ENCODE measurements at places on chromosomes 4 and X.

- peak; percentile 20 for DNase-seq
Measured at GRCh38 chrX:106959901-106960300, 39.7 kb downstream of the CLDN2 start.

- no peak for DNase-seq
Measured at GRCh38 chr4:147960971-147961370, 229.1 kb downstream of the ARHGAP10 start.

DNA sequence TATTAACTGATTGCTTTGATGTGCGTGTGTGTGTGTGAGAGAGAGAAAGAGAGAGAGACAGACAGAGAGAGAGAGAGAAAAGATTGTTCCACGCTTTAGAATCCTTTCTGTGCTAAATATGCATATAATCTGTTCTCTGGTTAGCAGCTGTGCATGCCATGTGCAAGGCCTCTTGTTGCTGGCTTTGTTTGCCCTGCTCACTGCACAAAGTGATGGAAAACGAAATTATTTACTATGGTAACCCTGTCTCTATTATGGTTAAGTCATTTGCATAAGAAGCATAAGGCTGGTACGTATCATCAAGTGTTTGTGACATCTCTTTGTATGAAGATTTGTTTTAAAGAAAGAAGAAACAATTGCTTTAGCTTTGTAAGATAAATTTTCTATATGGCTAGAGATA is 190.2 kb upstream of the POF1B start:
- no peak for DNase-seq

GRCh38 chrX:12950851-12951594 is 23.9 kb upstream of the TMSB4X start:
- DNase-seq, result no peak

DNA sequence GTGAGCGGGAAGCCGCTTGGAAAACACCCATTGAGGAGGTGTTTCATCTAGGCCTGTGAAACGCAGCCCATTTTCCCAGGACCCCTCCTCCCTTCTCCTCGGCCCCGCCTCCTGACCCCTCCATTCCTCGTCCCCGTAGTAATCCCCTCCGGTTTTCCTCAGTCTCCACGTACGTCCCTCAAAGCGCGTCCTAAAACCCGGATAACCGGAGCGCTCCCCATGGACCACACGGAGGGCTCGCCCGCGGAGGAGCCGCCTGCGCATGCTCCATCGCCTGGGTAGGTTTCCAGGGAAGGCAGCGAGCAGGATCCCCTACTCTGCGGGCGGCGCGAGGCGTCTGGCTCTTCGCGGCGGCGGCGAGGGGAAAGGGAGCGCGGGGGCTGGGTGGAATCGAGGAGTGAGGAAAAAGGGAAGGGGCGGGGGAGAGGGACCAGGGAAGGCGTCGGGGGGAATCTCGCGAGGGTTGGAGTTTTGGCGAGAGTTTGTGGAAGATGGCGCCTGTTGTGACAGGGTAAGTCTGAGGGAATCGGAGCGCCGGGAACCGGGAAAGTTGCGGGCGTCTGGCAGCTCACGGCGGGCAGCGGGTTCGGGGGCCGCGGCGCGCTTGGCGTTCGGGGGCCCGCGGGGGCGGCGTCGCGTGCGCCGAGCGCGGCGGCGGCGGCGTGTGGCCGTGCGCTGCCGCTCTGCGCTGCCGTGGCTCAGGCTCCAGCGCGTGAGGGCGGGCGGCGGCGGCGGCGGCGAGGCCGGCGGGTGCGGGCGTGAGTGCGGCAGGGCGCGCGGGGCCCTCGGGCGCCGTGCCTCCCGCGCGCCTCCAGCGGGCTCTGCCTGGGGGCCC is at the start of gene RBPJ:
Gene RBPJ (plus strand): TSS at position 477 of the 835 bp plus-strand sequence. CDS start 15 bp downstream, at position 492.
- peak; percentile 95 for DNase-seq

DNA sequence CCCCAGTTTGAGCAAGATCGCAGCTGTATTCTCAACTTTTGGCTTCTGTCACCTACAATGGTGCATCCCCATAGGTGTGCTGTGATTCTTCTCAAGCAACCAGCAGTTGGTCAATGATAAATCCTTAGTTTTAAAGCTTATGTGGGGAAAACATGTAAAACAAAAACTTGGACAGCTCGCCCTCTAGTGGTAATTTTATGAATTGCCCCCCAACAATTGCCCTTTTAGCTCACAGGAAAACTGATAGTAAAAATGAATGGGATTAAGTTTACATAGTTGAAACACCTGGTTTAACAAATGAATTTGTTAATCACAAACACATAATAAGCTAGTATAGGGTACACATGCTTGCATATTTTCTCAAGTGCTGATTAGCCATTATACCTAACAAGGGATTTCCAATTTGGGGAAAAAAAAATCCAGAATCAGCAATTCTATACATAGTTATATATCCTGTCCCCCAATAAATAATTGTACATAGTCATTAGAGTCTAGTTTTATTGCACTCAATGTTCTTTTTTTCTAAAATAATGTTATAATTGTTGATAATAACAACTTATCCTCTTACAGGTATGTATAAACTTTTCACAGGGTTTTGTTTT is 30.1 kb downstream of the TEX13A start:
- DNase-seq, result peak; percentile 12

DNA sequence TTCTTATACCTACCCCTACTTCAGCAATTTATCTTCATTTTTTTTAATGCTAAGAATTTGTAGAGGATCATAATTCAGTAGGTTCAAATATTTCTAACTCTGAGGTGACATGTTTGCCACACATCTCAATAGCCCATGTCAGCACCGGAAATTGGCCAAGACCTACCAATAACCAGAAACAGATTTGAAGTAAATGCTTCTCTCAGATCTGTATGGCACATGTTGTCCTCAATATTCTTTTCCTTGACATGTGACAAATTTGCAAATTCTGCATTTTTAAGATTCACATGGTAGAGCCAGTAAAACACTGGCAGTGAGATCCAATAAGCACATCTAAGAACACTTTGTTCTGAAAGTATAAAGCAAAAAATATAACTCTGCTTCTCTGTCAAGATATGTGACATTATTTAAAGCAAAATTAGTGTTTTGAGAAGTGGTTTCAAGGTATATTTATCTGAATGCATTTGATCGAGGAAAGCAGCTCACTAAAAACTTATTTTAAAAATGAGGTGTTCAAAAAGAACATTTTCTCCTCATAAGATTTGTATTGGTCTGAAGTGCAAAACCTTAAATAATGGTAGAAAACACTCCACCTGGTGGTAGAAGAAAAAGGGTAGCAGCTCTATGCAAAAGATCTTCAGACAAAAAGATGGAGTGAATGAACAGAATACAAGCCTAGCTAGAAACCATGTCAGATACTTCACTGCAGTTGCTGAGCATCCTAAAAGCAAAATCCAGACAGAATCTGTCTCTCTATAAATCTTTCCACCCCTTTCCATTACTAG is 513.8 kb upstream of the FAM241A start:
- no peak for DNase-seq

- DNase-seq, result peak; percentile 5
Measured at GRCh38 chr4:136664988-136665387, 867.3 kb downstream of the PCDH18 start.

GRCh38 chrX:130594453-130594916 is 192.7 kb downstream of the RBMX2 start:
- no peak for DNase-seq

GRCh38 chr4:3392321-3392720 is 49.4 kb upstream of the HGFAC start:
- no peak for DNase-seq

DNA sequence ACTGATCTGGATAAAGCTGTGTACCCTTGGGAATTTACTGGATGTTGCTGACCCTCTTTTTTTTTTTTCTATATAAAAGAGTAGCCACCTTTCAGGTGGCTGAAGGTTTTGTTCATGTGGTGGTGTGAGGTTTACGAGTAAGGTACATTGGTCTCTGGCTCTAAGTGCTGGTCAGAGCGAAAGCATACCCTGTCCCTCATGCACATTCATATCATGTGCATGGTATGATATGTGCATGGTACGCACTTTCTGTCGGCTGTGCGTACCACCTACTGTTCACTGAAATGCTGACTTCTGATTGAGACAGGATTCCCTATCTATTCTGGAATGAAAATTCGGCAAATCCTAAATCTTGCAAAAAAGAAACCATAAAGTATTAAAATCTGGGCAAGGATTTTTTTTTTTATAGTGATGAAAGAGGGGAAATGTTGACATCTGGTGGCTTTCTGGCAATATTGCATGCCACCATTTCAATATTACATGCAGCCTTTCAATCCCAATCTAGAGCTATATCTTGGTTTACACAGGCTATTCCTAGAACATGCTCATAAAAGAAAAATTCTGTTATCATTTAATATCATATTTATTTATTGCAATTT is 32.8 kb downstream of the FAM149A start:
- peak; percentile 21 for DNase-seq

- no peak for DNase-seq
Measured at GRCh38 chrX:136781180-136781797, 557 bp upstream of the ARHGEF6 start.

GRCh38 chr4:149896432-149896831 is 80.8 kb upstream of the IQCM start:
- peak; percentile 26 for DNase-seq

DNA sequence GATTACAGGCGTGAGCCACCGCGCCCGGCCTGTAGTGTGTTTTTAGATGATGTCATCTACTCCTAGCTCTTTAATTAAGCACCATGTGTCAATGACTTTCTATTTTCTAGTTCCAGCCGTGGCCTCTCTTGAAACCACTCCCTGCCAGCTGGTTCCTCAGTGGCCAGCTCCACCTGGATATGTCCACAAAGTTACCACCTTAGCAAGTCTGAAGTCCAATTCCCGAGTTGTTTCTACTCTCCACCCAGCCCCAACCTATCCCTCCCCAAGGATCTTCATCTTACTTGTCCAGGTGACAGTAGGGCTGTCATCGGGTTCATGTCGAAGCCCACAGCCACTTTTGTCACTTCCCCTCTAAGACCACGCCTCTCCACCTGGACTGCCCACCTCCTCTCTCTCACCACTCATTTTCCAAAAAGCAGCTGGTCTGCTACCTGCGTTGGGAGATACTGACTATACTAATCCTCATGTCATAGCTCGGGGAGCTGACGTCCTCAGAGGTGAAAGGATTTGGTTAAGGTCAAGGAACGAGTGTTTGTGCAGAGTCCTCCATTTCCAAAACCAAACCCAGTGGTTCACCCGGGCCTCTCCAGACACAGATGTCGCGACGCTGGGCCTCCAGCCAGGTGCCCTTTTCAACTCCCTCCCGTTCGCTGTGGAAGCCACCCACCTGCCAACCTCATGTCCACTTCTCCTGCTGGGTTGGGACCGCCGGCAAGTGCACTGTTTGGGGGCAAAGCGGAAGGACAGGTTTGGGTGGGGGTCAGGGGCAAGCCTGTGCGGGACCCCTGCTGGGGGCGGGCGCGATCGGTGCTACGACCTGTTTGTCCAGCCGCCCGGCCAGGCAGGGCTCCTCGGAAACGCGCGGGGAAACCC is 704 bp downstream of the FAM3A start:
- no peak for DNase-seq

- DNase-seq, result no peak
Measured at GRCh38 chr4:163191999-163192398, 25.3 kb upstream of the NAF1 start.

- no peak for DNase-seq
Measured at GRCh38 chrX:72110051-72110875, 21.5 kb downstream of the RTL5 start.

DNA sequence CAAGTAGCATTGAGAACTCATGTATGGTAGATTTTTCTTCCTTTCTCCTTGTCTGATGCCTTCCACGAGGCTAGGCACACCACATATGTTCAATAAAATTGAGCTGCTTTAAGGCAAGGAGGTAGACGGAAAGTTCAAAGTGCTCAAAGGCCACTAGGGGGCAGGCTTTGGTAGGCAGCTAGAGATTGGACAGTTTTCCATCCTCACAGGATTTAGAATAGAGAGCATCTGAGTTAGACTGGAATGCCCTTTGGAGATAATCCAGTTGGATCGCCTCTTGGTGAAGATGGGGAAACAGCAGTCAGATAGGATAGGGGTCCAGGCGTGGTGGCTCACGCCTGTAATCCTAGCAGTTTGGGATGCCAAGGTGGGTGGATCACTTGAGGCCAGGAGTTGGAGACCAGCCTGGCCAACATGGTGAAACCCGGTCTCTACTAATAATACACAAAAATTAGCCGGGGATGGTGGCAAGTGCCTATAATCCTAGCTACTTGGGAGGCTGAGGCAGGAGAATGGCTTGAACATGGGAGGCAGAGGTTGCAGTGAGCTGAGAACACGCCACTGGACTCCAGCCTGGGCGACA is 30.4 kb downstream of the ELF4 start:
- DNase-seq, result peak; percentile 77

DNA sequence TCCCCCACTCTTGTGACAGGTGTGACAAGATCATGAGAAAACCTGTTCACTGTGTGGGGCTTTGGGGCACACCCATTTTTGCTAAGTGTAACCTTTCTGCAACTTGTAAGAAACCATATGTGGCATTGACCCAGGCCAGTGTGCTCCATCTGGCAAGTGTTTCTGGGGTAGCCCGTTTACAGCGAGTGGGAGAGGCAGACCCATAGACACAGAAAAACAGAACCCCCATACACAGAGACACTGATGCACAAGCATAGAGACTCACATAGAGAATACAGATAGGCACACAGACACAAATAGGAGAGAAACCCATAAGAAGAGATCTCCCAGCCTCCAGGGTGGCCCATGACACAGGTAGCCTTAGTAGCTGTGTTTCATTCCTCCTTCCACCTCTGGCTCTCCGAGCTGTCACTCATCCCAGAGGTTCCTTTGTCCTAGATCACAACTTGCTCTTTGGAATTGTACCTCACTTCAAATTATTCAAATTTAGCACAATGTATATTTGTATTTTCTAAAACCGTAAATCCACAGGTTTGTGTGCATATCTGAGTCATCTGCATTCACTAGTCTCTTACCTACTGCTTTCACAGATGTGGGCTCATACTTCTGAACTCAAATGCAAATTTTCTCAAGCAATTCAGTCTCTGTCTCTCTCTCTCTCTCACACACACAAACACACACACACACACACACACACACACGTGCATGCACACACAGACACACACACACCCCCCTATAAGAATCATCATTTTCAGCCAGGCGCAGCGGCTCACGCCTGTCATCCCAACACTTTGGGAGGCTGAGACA is 114.4 kb downstream of the SH3KBP1 start:
- no peak for DNase-seq

- DNase-seq, result no peak
Measured at GRCh38 chrX:10047631-10048030, 80.5 kb downstream of the CLDN34 start.

DNA sequence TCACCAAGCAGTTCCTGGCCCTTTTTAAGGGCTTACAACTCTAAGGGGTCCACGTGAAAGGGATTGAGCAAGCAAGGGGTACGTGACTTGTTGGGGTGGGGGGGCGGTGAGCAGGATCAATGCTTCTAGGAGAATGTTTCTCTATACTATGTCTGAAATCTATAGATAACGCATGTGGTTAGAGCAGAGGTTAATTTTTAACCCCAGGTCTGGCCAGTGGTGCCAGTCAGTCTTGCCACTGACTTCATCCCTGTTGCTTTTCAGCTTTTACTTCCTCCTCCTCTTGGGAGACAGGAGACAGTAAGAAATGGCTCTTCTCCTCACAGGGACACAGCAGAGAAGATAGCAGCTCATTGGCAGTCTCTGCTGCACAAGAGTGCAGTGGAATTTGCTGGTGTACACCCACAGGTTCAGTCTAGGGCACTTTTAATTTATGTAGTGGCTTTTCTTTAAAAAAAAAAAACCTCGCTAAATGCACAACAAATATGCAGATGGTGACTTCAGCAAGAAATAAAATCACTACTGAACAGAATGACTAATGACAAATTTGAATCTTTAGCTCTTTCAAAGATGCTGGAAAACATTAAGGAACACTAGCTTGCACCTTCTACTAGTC is 190.5 kb downstream of the CCNG2 start:
- no peak for DNase-seq

- DNase-seq, result no peak
Measured at GRCh38 chrX:108740299-108740774, 4.0 kb upstream of the IRS4 start.

Data from hepatic stellate cell (primary cell).